NCI-H2081 treated with DMSO at 0.1 percent for 48 hours (cell line): ENCODE measurements at places on chromosomes 7 and 10.

DNA sequence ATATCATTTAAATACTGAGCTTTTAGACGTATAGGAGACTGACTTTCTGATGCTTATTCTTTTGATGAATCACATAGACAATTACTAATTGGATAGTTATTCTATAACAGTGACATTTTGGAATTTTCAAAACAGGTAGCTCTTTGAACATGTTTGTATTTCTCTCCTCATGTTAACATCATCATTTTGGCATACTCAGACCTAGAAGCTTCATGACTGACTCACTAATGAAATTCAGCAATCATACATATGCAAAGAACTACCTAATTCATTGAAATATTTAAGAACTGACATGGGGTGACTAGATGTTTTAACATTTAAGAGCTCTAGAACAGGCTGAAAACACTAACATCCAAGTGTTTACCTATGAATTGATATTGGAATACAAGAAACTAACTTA is 192.3 kb downstream of the VTI1A start:
- DNase-seq, result no peak

DNA sequence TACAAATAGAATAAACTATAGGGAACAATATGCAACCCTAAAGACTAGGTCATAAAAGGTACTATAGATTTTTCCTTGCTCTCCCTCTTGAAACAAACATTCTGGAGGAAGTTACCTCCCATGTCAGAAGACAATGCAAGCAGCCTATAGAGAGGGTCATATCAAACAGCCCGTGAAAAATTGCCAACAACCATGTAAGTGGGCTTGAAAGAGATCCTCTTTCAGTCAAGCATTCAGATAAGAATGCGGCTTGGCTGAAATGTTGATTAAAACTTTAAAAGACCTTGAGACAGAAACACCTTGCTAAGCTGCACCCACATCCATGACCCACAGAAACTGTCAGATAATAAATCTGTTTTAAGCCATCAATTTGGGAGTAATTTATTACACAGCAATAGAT is 526.6 kb upstream of the GHITM start:
- DNase-seq, result no peak

DNA sequence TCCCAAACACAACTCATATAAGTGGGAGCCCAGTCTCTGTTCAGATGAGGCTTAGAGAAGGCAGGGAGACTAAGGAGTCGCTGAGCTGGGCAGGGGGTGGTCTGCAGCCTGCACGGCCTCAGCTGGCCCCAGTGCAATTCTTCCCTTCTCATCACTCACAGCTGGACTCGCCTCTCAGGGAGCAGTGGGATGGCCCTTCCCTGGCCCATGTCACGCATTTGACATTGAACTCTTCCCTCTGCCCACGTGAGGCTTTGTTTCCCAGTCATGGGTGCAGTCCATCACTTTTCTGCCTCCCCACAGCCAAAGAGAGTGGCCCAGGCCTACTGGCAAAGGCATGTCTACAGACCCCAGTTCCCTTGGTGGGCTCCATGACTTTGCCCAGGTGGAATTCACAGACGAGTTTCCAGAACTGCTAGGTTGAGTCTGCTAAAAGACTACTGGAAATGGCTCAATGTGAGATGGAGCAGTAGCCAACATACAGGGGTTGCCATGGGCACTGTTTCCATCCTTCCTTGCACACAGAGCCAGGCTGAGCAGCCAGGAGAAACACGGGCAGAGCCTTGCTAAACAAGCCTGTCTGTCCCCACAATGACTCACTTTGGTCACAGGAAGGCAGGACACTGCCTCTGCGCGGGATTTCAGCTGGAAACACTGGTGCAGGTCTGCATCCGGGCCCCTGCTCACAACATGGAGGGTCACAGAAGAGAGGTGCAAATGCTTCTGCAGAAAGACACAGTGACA is 90.1 kb downstream of the OAT start:
- DNase-seq, result no peak

DNA sequence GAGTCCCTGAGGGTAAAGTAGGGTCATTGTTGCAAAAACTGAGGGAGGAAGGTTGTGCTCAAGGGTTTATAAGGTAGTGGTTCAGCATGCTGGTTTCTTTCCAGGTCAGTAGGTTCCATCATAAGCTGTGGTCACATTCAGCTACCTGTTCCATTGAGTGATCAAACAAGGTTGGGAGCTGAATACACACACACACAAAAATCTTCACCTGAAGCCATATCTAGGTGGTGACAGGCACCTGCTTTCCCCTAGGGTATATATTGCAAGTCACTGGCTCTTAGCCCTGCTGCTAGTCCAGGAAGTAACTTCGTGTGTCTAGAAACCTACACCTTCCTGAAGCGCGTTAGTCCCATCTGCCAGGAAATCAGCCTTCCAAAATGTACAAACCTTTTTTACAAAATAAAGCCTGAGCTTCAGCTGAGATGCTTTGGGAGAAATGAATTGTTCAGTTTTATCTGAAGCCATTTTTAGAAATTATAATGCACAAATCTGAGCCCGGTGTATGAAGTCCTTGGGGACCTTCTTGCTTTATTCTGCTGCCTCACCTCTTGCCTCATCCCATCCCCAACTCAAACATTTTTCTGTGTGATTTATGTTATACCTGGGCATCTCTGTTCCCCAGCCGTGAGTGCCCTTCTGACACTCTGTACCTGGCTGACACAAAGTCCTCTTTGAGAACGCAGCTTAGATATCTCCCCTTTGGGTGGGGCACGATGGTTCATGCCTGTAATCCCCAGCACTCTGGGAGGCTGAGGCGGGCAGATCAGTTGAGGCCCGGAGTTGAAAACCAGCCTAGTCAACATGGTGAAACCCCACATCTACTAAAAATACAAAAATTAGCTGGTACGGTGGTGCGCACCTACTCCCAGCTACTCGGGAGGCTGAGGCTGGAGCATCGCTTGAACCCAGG is 10.6 kb upstream of the LAMTOR4 start:
- DNase-seq, result no peak

- DNase-seq, result no peak
These were observed 254.6 kb downstream of the PTEN start for GRCh38 chr10:88117869-88118632.

DNA sequence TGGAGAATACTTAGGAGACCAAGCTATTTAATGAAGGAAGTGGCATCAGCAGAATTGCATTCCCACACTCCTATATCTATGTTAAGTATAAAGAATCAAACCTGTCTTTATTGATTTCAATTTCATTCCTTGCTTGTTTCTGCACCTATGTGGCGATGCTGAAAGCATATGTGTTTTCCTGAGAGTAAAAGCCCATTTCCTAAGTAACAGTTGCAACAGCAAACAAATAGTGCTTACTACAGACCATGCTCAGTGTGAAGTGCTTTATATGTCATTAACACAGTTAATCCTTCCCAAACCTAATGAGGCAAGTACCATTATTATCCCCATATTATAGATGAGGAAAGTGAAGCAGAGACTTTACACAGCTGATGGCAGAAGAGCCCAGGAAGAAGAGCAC is 552.1 kb downstream of the PARD3 start:
- DNase-seq, result peak; percentile 1

DNA sequence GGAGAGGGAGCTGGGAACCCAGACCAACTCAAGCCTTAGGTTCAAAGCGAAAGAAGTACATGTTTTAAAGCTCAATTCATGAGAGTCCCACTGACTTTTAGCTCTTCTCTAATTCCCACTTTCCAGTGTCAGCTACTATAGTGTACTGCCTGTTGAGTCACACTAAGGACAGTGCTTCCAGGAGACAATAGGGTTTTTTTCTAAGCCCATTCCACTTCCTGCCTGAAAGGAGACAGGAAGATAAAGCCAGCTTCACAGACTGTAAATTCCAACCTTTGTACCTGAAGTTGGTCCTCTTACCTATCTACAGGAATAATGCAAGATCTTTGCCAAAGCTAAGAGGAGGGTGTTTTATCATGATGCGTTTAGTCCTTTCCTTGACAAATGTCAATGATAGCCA is 4.4 kb downstream of the MSRB2 start:
- DNase-seq, result no peak

DNA sequence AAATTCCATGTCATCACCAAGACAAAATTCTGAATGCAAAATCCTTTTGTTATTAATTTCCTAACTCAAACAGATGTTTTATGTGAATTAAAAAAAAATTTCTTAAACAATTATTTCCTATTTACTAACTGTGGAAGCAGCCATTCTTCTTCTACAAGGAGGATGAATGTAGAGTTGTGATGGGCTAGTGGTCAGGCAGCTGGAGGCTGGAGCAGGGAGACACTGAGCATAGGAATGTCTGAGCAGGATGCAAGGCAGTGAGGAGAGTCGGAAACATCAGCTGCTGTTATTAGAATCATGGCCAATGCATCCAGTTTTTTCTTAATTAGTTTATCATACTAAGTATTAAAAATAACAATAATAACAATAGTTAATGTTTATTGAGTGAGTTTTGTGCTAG is 102.5 kb upstream of the LRRTM3 start:
- no peak for DNase-seq

GRCh38 chr10:75469006-75469616 is 37.7 kb downstream of the LRMDA start:
- DNase-seq, result no peak
